Esophagus mucosa (tissue), 1 donor: ENCODE measurements at places on chromosomes 6 and 20.

DNA sequence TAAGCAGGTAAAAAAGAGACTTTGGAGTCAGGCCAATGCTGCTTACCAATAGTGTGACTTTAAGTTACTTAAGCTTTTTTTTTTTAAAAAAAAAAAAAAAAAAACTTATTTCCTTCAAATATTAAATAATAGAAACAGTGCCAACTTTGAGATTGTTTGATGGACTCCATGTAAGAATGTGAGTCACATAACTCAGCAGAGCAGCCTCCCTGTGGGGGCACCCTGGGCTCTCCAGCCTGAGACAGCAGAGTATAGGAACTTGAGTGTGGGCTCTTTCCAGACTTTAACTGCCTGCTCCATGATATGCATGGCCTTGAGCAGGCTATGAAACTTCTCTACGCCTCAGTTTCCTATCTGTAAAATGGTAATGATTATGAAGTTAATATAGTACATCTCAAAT, 113.3 kb upstream of the SAMD5 start:
- ATAC-seq, result no peak

- ATAC-seq, result no peak
Observed at GRCh38 chr20:60411813-60412212, 453.6 kb downstream of the CDH26 start.

DNA sequence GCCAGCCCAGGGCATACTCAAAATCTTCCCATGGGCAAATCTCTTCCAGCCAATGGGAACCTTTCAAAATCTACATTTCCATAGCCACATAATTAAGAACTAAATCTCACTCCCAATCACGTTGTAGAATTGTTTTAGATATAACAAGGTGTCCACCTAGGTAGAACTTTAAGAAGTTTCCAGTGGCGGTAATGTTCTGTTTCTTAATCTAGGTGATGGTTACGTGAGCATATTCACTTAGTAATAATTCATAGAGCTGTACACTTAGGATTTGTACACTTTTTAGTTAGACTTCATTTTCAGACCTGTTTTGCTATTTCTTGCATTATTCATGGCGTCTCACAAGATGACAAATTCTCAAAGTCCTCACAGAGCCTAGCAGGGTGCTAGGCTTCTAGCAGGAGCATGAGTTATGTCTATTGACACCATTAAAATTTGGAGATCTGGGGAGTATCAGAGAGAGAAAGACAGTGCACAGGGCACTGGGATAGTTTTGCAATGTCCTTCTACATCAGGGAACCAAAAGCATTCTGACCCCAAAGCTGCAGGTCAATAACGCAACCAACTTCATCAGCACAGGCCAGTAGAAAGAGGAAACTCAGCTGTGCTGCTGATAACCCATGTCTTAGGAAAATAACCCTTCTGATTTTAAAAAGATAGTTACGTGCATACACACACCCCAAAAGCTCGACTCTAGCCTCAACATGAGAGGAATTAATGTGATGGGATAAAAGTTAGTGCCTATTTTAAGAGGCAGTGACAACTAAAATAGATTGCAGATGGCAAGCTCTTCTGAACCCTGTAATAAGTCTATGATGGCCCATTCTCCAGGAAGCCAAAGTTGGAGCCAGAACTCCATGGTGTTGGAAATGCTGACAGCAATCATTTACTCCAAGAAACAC, 518.1 kb upstream of the JARID2 start:
- ATAC-seq, result no peak

- ATAC-seq, result peak; percentile 7
Observed at GRCh38 chr20:59017493-59018231, 1.6 kb upstream of the TUBB1 start.

- peak; percentile 51 for ATAC-seq
Observed at GRCh38 chr6:95091823-95092436, 485.4 kb upstream of the MANEA start.

DNA sequence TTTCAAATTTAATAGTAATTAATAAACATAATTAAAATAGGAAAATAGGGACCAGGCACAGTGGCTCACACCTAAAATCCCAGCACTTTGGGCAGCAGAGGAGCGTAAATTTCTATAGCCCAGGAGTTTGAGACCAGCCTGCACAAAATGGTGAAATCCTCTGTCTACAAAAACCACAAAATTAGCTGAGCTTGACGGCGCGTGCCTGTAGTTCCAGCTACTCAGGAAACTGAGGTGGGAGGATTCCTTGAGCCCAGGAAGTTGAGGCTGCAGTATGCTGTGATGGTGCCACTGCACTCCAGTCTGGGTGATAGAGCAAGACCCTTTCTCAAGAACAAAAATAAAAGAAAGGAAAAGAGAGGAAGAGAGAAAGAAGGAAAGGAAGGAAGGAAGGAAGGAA, 1387.0 kb upstream of the ADGRB3 start:
- ATAC-seq, result no peak

- ATAC-seq, result peak; percentile 63
Observed at GRCh38 chr20:51122931-51123658, 100.2 kb upstream of the KCNG1 start.

GRCh38 chr6:2266031-2266795, 20.8 kb upstream of the GMDS start:
- no peak for ATAC-seq
